Stimulated activated CD4-positive, alpha-beta T cell treated with anti-CD3 and anti-CD28 coated beads, Interleukin-4, amount 100 ng/mL, for 48 hours (primary cell): ENCODE measurements at places on chromosomes 4 and X.

GRCh38 chr4:136934601-136935000, 597.7 kb downstream of the PCDH18 start:
- no peak for DNase-seq

DNA sequence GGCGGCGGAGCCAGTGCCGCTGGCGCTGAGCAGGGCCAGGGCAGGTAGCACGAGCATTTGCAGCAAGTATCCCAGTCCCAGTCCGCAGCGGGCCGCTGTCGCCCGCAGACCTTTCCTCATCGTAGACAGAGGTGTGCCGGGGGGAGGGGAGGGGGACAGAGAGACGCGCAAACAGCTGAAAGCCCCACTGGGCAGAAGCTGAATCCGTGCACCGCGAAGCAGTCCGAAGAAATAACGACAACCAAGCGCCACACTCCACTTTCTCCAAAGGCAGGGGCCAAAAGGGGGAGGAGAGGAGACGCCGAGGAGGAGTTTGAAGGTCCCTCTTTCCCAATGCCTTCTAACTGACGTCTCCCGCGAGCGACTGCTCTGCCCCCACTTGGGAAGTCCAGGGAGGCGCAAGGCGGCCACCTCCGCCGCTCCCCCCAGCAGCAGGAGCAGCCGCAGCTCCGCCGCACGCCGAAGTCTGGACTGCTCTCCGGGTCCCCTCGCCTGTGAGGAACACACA, at the start of gene UNC5C:
UNC5C (minus strand) TSS at position 236 of the 508 bp plus-strand sequence.
- no peak for DNase-seq

- no peak for DNase-seq
These were observed 1.3 kb downstream of the CAMK2D start for GRCh38 chr4:113760094-113760794.

DNA sequence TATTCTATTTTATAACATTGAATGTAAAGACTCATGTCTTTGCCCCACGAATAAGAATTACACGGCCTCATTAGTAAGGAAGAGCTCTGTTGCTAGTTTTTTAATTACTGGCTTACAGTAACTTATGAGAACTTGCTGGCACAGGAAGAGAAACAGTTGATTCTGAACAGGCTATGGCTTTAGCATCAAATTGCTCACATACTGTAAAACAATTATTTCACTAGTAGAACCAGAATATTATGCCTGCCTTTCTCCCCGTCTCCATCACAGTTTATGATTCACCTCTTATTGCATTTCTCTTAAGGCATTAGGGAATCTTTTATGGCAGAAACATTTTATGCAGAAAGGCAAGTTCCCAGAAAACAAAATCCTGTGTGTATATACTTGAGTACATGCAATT, 126.1 kb downstream of the SPRY1 start:
- DNase-seq, result no peak

DNA sequence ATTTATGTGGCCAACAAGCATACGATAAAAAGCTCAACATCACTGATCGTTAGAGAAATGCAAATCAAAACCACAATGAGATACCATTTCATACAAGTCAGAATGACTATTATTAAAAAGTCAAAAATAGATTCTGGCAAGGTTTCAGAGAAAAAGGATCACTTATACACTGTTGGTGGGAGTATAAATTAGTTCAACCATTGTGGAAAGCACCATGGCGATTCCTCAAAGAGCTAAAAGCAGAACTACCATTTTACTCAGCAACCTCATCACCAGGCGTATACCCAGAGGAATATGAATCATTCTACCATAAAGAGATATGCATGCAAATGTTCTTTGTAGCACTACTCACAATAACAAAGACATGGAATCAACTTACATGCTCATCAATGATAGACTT, 478.7 kb upstream of the GALNTL6 start:
- no peak for DNase-seq

- no peak for DNase-seq
These were observed 13.6 kb upstream of the MAGED4B start for GRCh38 chrX:52082578-52082977.

DNA sequence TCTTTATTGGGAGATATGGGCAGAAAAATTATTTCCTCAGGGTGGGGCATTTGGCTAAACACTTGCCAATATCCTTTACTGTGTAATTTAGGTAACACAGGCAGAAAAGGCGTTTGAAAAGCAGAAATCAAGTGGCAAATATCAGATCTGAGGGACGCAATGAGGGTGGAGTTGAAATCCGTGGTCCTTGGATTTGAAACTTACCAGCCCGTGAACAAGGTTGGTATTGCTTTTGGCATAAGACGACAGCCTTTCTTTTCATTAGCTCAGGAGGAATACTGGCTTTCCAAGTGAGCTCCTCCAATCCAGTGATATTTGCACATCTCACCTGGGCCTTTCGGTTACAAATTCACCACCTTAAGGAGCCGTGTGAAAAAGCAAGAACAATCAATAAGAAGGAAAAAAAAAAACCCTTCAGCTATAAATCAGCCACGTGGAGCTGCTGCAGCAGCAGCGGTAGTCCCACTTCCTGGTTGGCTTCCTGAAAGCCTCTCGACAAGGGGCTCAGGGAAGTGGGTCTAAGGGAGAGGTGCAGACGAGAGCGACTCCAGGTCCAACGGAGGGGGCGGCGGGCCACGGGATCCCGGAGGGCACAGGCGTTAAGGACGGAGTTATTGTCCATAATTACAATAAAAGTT, 734 bp upstream of the GALNT7 start:
- DNase-seq, result no peak

- DNase-seq, result no peak
These were observed 42.4 kb downstream of the DCUN1D4 start for GRCh38 chr4:51885363-51885762.

DNA sequence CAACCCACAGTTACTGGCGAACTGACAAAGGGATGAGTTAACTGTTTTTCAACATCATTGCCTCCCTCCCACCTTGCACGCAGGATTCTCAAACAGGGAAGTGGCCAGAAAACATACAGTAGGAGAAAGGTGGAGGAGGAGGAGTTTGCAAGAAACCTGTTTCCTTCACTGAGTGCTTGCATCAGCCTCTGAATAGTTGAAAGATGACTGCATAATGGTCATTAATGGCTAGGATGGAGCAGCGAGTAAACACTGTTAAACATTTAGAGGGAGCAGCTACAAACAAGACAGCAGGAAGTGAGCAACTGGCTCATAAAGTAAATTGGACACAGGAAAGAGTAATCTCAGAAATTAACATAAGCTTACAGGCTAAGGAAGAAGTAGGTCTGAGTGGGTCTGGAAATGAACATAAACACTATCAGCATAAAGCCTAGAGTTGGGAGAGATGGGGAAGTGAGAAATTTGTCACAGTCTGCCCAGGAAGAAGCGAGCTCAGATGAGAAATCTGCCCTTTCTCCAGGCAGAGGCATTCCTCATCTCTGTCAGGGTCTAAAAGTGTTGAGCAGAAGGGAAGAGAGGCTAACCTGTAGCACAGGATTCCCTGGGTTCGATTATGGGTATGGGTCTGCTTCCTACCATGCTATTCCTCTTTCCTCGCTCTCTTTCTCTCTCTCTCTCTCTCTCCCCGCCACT, 38.6 kb downstream of the TRPC5OS start:
- no peak for DNase-seq

DNA sequence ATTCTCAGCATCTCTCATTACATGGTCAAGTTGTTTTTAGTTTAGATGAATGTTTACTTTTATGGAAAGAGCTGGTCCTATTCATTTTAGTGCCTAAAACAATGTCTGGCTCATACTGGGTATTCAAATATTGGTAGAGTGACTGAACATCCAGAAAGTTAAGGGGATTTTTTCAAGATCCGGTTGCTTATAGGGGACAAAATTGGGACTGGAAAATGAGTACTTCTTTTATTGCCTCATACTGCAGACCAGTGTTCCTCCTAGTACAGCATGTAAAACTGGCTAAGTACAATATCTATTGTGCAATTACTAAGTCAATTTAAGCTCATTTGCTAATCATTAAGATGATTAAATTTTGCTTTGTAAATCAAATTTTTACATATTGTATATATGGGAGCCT, 13.9 kb downstream of the RP2 start:
- DNase-seq, result no peak

DNA sequence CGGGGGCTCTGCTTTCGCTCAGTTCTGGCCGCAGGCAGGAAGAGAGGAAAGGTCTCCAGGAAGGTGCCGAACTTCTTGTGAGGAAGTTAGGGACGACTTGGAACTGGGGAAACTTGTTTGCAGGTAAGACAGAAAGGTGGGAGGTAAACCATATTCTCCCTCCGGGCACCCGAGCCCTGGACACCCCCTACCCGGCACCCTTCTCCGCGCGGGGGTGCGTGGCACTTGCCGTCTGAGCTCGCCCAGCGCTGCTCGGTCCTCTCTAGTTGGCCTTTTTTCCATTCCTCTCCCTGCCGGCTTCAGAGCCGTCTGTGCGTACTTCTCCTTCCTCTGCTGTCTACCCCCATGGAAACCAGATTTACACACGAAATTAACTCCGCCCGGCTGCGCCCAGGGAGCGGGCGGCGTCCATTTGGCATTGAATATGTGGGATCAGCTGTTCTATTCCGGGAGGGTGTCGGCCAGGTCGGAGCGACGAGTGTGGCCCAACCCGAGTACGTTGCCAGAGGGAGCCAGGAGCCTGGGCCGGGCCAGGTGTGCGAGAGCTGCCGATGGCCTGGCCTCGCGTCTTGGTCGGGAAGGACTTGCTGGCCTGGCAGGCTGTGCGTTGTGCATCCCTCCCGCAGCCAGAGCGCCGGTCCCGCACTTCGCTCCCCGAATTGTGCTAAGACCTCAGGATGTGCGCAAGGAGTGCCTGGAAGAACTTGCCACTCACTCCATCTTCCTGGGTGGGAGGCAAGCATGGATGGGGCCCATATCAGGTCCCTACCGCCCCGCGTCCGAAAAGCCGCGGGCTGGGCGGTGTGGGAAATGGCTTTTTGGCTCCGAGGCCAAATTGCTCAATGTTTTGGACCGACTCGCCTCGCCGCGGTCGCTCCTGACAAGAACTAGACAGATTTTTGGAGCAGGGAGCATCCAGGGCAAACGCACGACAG, 1.7 kb downstream of the PDGFRA start:
- DNase-seq, result no peak

- no peak for DNase-seq
These were observed 112.4 kb upstream of the SPRY1 start for GRCh38 chr4:123284168-123284567.

DNA sequence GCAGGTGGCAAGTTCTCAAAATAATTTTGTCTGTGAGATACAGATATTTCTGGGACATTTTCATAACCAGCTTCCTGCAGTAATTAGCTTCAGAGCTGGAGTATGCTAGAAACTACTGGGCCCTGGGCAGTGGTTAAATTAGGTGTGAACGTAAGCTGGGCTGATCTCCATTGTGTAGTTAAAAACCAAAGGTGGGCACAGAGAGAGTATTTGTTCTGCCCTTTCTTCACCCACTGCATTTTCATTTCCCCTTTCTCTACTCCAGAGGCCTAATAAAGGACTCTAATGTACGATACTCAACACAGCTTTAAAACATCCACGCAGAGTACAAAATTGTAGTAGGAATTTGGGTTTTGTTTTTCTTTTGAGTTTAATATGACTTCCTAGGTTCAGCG, 252.7 kb downstream of the SPRY1 start:
- DNase-seq, result no peak

- DNase-seq, result no peak
These were observed 52.2 kb downstream of the ANK2 start for GRCh38 chr4:113101669-113102068.

DNA sequence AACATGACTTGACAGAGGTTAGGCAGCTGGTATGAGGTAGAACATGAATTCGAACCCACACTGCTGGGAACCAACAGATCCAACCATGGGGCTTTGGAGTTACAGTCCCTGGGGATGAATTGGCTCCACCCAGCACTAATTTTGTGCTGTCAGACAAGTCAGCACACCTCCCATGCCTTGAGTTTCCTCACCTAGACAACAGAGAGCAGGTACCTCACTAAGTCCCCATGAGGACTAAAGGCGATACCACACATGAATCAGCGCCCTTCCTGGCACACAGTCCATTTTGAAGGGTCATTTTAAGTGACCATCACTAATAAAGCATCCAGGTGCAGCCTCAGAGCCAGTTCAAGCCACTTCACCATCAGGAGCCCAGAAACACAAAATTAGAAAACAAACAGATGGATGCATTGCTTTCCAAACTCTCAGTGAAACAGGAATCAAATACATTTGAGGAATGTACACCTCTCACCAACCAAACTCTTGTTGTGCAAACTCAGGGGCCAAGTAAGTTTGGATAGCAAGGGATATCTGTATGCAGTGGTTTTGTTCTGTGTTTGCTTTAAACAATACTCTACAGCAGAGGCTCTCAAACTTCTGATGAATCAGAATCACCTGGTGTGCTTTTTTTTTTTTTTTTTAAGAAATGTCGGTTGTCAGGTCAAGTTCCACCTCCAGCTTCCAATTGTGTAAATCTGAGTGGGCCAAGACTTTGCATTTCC, 10.1 kb downstream of the IDS start:
- no peak for DNase-seq

DNA sequence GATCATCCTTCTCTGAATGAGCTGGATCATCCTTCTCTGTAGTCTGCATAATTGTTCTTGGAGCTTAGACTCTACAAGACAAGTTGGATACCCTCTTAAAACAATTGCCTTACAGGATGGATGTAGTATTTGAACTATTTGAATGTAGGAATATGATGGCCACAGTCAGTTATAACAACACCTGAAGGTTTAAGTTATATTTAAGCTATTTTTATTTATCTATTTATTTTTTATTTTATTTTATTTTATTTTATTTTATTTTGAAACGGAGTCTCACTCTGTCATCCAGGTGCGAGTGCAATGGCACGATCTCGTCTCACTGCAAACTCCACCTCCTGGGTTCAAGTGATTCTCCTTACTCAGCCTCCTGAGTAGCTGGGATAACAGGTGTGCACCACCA, 149.9 kb upstream of the SLIT2 start:
- no peak for DNase-seq

- DNase-seq, result no peak
These were observed 89.4 kb upstream of the PSAPL1 start for GRCh38 chr4:7524064-7524682.

DNA sequence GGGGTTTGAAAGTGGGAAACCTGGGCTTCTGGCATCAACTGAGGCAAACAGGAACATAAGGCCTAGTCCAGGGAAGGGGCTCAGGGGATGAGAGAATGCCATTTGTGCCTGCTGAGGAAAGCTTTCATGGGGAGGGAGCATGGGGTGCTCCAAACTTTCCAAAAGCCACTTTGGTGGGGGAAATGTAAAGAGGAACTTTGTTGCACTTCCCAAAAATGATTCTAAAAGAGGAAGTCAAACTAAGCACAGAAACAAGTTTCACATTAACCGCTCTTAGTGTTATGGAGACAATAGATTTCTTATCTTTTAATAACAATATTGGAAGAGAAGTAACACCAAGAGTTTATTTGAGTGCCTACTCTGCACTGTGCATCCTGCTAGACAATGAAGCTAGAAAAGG, 32.3 kb downstream of the GAB3 start:
- DNase-seq, result no peak

DNA sequence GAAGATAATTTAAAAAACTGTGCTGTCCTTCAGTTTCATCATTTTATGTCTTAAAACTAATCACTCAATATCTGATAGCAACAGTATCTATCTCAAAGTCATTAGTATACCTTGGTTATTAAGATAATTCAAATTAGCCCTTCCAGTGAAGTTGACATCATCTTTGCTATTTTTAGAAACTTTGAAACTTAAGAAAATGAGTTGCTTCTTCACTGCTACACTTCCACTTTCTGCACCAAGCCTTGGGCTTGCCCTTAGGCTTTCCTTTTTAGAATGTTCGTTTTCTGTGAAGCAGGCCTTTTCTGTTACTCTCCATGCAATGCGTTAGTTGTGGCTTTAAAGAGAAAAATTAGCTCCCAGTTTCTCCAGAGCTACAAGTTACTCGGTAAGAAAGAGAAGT, 4.4 kb upstream of the VAMP7 start:
- DNase-seq, result no peak
